ENCODE measurements at places on chromosomes 6 and 20.

GRCh38 chr6:157090736-157091135, 232.6 kb downstream of the TMEM242 start:
- DNase-seq: no peak

GRCh38 chr6:11925805-11926204, 86.3 kb upstream of the HIVEP1 start:
- no peak for DNase-seq

DNA sequence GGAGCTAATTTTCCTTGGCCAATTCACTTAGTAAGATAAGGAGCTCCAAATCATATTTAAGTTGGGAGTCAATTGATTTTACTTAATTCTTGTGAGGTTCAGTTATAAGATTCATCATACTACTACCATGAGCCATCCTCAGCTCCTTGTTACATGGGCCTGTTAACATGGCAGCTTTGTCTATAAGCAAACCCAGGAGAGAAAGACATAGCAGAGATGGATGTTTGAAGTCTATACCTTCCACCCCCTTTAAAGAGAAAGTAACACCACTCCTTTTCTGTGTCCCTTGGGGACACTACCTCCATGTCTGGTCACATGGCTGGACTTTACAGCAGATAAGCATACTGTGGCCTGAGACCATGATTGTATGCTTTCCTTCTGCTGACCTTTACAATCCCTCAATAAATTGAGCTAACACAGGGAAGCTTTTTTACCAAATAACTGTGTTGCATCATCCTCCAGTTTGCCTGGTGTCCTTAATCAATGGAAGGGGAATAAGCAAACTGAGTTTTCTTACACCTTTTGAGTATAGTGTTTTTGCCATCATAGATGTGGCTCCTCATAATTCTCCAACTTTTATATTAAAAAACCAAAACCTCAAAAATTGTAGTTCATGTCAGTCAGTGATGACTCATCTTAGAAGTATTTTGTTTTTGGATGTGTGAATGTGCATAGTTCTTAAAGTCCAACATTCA, 9.8 kb upstream of the ZNFX1 start:
- no peak for DNase-seq

- DNase-seq: no peak
Observed at GRCh38 chr6:133218852-133219251, 22.3 kb upstream of the EYA4 start.

GRCh38 chr6:156953479-156954146, 176.4 kb downstream of the ARID1B start:
- DNase-seq: no peak

DNA sequence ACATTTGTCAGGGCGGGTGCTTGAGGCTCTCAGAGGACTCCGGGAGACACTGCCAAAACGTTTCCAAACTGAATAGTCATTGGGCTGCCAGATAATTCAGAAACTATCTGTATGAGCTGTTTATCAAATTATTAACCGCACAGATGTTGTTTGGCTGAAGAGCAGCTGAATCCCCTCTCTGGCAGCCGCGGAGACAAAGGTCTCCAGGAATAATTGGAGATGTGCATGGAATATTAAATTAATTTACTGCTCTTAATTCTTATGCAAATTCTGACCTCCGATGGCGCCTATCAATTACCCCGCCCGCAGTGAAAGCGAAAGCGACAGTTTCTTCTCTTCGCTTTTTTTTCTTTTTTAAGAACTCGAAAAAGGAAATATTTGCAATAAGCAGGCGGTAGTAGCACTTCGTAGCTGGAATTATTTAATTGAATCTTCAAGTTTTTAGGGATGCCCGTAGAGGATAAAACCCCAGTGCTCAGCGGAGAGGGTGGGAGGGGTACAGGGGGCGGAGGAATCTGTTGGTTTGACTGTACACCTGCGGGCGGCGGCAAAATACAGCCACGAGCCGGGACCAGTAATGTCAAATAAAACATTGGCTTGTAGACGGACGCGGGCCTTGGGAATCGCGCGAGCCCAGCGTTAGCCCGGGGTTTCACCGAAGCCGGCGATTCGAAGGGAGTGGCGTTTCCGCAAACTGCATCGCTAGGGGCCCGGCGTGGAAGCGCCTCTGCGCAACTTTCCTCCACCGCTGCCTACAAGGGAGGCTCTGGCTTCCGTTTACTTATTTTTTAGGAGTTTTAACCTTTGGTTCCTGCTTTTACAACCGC, 6.2 kb downstream of the LINC00237 start:
- peak; percentile 88 for DNase-seq

DNA sequence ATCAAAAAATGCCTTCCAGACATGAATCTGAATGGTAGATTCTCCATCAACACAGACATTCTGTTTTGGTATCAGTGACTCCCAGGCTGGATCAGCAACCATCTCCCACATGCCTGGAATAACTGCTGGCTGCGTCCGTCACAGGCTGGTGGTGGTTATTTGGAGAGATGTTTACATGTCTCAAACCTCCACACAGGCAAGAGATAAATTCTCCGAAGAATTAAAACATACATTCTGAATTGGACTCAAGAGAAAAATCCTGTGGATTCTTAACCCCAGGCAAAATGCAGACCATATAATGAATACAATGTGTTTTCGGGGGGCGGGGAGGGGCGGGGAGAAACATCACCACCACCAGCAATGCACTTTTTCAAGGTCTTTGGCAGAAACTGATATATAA, 108.2 kb downstream of the THBS2 start:
- no peak for DNase-seq

DNA sequence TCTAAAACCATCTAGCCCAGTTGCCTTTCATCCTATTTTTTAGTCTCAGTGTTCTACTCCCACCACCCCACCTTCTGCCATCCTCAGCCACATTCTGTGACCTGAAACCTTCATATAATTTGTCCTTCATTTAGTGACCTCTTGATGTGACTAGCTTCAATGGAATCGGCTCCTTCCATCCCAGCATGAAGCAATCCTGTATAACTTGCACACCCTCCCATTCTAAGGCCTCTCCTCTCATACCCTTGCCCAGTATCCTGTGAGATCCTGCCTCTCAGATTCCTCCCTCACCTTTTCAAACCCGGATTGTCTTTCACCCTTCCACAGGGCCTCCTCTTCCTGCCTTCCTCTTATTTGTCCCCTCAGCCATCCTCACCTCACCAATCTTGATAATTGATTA, 3.1 kb downstream of the ZNF76 start:
- no peak for DNase-seq

DNA sequence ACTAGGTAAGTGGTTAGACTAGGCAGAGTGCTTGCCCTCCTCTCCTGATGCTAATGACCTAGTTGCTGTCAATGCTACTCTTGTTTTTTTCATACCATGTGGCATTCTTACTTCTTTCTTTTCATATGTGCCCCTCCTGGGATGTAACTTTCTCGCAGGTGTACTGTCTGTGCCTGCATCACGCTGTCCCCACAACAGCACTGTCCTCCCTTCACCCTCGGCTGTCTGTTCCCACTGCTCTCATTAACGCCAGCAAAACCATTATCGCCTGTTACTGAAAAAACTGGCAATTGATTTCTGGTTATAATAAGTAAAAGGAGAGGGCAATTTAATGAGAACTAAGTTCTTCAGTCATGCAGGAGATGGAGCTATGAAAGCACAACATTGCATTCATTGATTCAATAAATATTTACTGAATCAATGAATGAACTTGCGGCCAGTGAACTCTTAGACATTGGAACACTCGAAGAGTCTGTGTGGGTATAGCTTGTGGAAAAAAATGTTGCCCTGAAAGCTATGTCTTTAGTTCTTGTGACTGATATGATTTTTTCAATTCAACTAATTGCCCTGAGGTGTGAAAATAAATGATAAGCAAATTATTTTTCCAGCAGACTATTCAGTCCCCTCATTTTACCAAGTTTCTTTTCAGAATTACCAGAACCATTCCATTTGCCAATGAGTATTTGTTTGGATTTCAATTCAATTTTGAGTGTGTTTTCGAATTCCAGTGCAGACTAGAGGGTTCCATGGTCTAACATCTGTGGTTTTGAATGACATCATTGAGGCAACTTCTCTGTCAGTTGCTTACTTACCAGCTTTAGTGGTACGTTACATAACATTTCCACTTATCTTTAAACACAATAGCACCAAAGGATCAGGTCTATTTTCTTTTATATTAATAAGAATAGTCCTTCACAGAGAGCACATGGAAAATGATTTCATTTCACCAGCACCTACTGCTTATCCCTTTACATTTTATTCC, 2.1 kb downstream of the SLC17A4 start:
- no peak for DNase-seq

- no peak for DNase-seq
Observed at GRCh38 chr6:13384506-13384905, 56.2 kb upstream of the TBC1D7 start.

GRCh38 chr6:34385793-34386195, 6.7 kb downstream of the NUDT3 start:
- DNase-seq: no peak

Measured in upper lobe of left lung (tissue), 6 donors.